ENCODE measurements at places on chromosomes 1 and 21. TPM values are rescaled to one million over a fixed set of nuclear protein-coding genes. Genes with fewer than 3 reads are reported as not detected.

Gene OR2AK2
- total RNA-seq: not detected

Gene OR2T10
- not detected for total RNA-seq

GRCh38 chr1:191348328-191348727, 809.9 kb upstream of the RGS18 start:
- DNase-seq: no peak

GRCh38 chr21:41161428-41161827, 6.5 kb upstream of the BACE2 start:
- no peak for DNase-seq

GRCh38 chr21:32046191-32046590, 173.4 kb downstream of the HUNK start:
- no peak for DNase-seq

GRCh38 chr1:17984583-17984982, 123.0 kb upstream of the IGSF21 start:
- DNase-seq: peak; percentile 58

- no peak for DNase-seq
Measured at GRCh38 chr1:233514946-233515391, 98.9 kb upstream of the KCNK1 start.

DNA sequence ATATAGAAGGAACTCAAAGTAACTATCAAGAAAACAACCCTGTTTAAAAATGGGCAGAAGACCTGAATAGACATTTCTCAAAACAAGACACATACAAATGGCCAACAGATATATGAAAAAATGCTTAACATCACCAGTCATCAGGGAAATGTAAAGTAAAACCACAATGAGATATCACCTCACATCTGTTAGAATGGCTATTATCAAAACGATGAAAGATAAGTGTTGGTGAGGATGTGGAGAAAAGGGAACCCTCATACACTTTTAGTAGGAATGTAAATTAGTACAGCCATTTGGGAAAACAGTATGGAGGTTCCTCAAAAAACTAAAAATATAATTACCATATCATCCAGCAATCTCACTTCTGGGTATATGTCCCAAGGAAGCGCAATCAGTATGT, 3.0 kb downstream of the CTSS start:
- no peak for DNase-seq
